ENCODE measurements at places on chromosomes 1 and 21. TPM values are rescaled to one million over a fixed set of nuclear protein-coding genes. Genes with fewer than 3 reads are reported as not detected.

DNA sequence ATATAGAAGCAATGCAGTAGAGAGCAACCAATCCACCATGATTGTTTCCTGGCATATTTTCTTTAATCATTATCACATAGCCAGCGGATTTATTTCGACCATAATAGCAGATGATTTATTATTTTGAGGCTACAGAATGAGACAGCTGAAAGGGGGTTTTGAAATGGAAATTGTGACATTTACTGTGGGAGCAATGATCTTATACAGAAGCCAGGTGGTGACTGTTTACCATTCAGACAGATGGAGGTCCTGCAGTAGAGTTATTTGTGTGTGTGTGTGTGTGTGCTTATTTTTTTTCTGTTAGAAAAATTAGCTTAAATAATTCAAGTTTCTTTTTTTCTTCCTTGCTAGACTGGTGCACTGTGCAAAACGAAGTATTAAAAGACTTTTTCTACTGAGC, 1784.5 kb downstream of the MRPL39 start:
- no peak for DNase-seq

Gene LAPTM5
- total RNA-seq = 24.1 TPM

- no peak for DNase-seq
These were observed 80.2 kb upstream of the PALMD start for GRCh38 chr1:99565606-99566289.

- no peak for DNase-seq
These were observed 18.4 kb upstream of the FOXO6 start for GRCh38 chr1:41342774-41343355.

DNA sequence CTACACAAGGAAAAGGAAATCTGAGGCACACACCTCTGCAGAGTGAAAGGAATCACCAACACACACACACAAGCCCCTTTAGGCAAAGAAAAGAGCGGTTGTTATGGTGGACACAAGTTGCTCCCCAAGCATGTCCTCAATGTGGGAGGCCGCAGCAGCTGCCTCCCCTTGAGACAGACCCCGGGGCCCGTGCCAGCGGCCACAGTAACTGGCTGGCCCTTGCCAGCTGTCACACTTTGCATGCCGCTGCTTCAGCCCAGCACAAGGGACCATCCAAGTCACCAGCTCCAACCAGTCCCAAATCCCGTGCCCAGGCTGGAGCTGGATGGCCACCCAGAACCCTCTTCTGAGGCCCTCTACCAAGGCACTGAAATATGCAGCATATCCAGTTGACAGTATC, 2.9 kb upstream of the OLIG1 start:
- no peak for DNase-seq

DNA sequence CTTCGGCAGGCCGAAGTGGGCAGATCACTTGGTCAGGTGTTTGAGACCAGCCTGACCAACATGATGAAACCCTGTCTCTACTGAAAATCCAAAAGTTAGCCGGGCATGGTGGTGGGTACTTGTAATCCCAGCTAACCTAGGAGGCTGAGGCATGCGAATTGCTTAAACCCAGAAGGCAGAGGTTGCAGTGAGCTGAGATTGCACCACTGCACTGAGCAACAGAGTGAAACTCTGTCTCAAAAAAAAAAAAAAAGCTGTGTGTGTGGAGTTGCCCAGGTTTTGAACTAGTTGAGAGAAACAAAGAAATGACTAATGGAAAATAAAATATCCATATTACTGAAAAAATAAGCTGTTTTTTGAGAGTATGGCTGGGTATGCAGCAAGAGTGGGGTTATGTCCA, 100.2 kb downstream of the GTF2B start:
- DNase-seq = no peak

- no peak for DNase-seq
These were observed 30.6 kb downstream of the CDK18 start for GRCh38 chr1:205535096-205535495.

DNA sequence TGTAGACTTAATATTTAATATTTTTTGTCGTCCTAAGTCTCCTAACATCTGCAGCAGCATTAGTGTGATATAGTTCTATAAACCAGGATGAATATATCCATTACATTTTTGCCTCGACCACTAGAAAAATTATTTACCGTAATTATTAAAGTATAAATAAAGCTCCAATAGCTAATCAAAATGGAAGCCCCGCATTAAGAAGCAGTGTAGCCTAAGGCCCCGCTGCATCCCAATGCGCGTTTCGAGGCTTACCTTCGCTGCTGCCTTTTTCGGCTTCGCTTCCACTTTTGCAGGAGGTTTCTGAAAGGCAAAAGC, 891 bp downstream of the HMGN1 start:
- DNase-seq = no peak

DNA sequence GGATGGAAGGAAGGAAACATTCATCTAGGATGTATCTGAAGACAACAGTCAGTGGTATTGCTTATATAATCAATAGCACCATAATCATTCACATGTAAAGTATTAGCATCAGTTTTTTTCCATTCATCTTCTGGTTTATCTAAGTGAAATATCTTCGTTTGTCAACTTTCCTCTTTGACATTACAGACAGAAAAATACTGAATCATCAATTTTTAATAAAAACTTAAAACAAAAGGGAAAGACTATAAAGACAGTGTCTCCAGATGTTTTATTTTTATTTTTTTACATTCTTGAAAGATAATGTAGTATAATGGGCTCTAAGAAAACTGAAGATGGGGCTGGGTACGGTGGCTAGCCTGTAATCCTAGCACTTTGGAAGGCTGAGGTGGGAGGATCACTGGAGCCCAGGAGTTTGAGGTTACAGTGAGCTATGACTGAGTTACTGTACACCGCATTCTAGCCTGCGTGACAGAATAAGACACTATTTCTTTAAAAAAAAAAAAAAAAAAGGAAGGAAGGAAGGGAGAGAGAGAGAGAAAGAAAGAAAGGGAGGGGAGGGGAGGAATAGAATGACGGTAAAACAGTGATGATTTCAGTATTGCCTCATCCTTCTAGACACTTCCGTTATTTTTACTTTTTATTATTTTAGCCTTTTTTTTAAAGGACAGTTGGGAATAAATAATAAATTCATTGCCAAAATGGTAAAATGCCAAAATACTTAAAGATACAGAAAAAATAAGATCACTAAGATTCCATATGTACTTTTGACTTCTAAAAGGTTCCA, 89.5 kb downstream of the NRIP1 start:
- DNase-seq = no peak

DNA sequence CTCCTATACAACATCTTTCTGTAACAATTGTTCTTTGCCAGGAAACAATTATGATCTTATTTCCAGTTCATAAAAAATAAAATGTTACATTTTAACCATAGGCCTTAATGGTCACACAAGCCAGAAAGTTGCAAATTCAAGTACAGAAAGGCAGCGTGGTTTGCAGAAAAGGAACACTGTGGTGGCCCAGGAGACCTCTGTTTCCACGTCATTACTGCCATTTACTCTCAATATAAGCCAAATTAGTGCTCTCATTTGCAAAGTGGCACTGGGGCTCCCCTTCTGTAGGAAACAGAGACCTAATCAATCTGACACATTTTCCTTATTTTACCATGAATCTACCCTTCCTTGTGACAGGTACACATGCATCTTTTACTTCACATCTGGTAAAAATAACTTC, 79.3 kb upstream of the TLR5 start:
- DNase-seq = no peak

DNA sequence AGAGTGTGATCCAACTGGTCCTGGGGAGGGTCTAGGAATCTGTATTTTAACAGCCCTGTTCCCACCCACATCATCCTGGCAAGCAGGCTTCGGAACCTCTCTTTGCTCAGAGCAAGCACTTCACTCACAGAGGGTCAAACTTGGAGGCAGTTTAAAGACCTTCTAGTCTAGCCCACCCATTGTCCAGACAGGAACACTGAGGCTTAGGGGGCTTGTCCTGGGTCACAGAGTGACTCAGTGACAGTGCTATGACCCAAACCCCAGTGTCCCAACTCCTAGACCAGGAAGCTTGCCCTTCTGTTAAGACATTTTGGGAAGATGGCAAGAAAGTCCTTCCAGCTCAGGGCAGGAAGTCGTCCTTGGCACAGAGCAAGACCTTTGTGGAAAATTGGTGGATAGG, 36.5 kb downstream of the FBXO2 start:
- DNase-seq = no peak

Gene FAM3B
- not detected for total RNA-seq

GRCh38 chr1:911875-912739, 11.6 kb upstream of the SAMD11 start:
- no peak for DNase-seq

Gene HAO2
- not detected for total RNA-seq

DNA sequence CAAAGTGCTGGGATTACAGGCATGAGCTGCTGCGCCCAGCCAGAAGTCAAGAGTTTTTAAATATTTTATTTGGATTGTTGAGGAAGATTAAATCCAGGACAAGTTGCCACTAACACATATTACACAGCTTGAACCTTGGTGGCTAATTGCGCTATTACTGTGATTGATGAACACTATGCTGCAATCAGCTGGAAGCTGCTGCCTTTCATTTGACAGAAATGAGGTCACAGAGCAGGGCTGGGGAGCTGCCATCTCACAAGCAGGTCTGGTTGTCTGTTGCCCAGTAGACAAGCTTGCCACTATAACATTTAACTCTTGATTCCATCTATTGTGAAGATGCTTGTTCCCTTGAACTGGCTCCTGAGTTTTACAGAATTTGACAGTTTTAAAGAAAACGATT, 37.4 kb upstream of the NRDC start:
- DNase-seq = no peak

GRCh38 chr1:227434808-227435444, 116.6 kb upstream of the CDC42BPA start:
- DNase-seq = no peak

GRCh38 chr1:236514703-236515442, 8.9 kb upstream of the LGALS8 start:
- DNase-seq = no peak

Gene OR10Z1
- total RNA-seq = not detected

Gene EPHX1
- total RNA-seq = 48.8 TPM

GRCh38 chr1:233512538-233512937, 101.4 kb upstream of the KCNK1 start:
- no peak for DNase-seq

DNA sequence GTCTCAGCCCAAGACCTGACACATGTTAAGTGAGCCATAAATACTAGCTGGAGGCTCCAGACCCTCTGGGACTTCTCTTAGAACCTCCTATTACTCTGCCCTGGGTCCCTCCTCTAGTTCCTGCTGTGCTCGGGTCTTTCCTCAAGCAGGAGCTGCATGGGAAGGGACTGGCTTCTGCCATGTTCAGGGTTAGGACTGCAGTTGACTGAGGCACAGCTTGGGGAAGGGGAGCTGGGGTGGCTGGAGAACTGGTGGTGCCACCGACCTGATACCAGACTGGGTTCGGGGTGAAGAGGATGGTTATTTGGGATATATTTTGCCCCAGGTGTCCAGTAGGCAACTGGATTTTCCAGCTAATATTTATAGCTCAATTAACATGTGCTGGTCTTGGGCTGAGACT, 15.7 kb downstream of the HYI start:
- no peak for DNase-seq

Gene ZNF648
- not detected for total RNA-seq

- no peak for DNase-seq
These were observed 154.2 kb downstream of the ZP4 start for GRCh38 chr1:237736372-237737029.

Gene CNKSR1
- 65.7 TPM for total RNA-seq

DNA sequence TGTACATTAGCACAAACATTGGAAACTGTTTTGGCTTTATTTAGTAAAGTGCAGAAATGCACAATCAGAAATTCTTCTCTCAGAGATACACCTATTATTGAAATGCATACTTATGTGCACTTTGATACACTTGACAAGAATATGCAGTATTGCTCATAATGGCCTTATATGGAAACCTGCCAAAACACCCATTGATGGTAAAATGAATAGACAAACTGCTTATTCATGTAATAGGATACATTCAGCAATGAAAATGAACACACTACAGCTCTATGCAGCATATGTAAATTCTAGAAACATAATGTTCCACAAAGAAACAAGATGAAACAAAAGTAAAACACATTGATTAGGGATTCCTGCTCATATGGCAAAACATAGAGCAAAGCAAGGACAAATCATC, 223.9 kb downstream of the S1PR1 start:
- DNase-seq = no peak

DNA sequence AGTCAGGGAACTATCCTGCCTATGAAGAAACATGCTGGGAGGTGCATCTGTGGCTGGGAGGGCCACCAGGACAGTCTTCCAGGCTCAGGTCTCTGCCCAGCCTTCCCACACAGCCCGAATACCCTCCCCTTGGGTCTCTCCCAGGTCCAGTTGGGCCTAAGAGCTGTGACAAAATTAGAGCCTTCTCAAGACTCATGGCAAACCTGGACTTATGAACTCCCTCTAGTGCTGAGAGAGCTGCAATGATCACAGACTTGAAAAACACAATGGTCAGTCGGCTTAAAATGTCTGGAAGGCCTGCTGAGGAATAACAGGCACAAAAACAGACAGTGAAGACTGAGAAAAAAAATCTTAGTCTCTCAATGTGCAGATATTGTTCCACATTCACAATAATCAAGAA, 325.1 kb downstream of the BRINP2 start:
- DNase-seq = no peak

DNA sequence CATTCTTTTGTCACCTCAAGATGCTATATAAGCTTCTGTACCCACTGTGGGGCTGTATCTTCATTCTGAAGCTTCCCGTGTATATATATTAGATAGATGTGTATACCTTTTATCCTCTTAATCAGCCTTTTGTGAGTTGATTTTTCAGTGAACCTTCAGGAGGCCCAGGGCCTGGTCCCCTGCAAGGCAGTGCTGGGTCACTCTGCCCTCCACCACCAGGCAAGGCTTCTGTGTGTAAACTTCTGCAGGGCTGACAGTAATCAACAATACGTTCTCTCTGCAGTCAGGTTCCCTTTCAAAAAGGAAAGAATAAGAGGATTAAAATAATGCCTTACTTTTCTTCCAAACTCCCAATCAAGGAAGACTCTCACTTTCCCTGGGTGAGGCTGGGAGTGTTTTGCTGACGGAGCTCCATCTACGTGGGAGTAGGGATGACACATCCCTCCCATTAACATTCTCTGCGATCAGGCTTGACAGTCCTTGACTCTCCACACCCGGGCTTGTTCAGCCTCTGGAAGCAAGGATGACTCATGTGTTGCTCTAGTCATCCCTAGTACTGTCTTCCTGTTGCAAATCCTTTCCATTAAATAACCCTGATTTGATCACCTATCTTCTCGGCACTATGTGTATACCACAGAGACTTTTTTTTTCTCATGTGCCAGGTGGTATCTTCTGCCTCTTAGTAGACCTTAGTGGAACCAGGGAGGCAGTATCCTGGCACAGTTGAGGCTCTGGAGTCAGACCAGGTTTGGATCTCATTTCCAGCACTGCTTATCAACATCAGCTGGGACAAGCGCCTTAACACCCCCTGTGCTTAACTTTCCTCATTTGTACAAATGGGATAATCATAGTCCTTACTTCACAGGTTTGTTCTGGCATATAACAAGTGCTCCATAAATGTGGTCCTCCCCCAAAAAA, 70.3 kb upstream of the KCNK1 start:
- DNase-seq = no peak
